Stimulated activated naive CD4-positive, alpha-beta T cell treated with Interleukin-2 at 50 U/mL for 16 hours (primary cell): ENCODE measurements at places on chromosomes 4 and X.

GRCh38 chr4:144223149-144223548 lies 82.6 kb upstream of the GYPA start:
- no peak for DNase-seq

GRCh38 chrX:54824722-54825121 lies 17.2 kb downstream of the MAGED2 start:
- no peak for DNase-seq

- no peak for DNase-seq
Measured at GRCh38 chrX:137567682-137568232, 1.8 kb downstream of the ZIC3 start.

DNA sequence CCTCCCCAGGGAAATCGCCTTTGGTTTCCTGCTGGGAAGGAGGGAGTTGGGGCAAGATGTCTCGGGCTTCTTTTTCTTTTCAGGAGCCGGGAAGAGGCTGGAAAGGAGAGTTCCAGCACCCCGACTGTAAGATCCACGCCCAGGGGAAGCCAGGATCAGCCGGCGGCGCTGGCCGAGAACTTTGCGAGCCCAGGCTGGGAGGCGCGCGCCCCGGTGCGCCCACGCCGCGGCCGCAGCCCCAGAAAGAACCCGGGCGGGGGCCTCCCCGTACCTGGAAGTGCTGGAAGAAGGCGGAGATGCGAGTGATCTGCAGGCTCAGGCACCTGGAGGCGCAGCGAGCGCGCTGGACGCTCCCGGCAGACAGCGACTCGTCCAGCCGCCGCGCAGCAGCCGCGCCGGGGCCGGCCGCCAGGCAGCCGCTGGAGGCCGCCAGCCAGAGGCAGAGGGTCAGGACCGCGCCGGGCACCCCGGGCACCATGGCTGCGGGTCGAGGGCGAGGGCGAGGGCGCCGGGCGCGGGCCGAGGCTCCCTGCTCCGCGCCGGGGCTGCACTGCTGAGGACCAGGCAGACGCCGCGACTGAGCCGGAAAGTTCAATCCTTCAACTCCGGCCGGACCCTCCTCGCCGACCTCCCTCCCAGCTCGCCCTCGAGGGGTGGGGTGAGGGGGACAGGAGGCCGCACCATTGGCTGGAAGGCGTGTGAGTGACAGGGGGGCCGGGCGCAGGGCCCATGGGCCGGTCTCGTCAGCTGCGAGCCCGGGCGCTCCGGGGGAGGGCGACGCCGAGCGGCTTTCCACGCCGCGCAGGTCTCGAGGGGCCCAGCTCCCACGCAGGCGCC lies at the start of gene ANOS1:
Gene ANOS1 (minus strand): TSS at position 579 of the 837 bp plus-strand sequence. CDS start 101 bp downstream, at position 478.
- DNase-seq: no peak

DNA sequence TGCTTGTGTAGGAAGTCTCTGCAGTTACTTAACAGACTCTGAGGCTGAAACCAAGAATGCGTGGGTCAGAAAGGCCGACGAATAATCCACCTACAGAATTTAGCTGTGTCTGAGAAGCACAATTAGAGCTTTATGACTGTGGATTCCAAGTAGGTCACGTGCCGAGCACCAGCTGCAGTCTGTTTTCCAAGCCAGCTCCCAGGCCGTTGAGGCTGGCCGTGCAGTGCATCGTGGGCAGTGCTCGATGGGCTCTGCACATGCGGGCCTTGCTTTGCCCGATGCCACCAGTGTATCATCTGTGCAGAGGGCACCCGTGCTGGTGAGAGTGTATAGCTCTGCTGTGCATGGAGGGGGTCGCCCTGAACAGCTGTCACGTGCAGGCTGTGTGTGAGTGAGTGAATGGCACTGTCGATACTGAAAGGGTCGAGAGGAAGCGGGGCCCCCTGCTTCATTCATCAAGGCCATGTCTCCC lies 67.5 kb upstream of the CLDN34 start:
- peak; percentile 3 for DNase-seq

- no peak for DNase-seq
Measured at GRCh38 chrX:97705936-97706335, 822.2 kb downstream of the RPA4 start.

DNA sequence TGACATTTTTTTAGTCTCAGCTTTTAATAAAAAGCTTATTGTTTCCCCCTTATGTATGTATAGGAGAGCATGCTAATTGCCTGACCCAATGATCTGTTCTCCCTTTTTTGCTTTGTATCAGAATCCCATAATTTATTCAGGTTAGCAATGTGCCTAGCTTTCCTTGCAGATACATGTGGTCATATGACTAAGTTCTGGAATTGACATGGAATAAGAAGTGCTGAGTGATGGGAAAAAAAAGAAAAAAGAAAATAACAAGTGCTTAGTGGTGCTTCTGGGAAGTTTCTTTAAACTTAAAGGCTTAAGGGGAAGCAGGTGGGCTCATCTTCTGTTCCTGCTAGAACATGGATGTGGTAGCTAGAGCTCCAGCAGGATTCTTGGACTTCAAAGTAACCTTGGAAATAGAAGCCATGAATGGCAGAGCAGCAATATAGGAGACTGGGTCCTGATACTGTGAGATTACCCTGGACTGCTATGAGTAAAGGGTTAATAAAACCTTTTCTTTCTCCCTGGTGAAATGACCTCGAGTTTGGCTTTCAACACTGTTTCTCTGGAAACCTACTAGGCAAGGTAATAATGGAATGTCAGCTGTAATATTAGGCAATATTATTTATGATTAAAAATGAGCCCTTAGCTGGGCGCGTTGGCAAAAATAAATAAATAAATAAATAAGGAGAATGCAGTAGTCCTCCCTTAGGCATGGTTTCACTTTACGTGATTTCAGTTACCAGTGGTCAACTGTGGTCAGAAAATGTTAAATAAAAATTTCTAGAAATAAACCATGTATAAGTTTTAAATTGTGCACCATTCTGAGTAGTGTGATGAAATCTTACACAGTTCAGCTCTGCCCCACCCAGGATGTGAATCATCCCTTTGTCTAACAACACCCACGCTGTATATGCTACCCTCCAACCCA lies 16.7 kb upstream of the RBM41 start:
- DNase-seq: peak; percentile 14

DNA sequence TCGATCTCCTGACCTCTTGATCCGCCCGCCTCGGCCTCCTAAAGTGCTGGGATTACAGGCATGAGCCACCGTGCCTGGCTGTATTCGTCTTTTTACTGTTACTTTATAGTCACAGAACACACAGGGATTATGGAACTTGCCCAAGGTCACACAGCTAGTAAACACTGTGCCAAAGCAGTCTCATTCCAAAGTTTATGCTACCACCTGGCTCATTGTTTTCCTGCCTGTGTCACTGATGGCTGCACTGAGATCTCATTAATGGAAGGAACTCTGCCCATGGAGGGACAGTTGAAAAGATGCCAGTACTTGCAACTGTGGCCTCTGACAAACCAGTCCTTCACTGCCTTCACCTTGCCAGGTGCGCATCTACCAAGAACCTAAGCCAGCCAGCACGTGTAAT lies 517.7 kb downstream of the BCOR start:
- no peak for DNase-seq

DNA sequence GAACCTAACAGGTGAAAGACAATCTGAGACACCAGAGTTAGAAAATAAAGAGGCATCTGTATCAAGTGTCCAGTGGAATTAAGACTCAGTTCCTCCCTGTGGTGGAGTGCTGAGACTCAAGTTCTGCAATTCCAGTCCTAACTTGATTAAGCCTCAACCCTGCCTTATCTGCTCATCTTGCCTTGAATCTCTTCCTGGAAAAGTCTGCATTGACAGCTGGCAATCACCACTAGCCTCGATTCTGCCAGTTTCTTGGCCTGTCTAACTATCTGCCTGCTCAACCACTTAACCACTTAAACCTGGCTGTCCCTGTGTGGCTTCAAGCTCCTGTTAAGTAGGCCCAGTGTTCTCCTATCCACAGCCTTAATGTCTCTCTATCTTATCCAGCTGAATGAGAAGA lies 22.4 kb upstream of the NEIL3 start:
- DNase-seq: no peak

- DNase-seq: no peak
Measured at GRCh38 chr4:29220761-29221160, 1499.4 kb upstream of the PCDH7 start.

- DNase-seq: no peak
Measured at GRCh38 chr4:3199653-3200422, 49.1 kb upstream of the MSANTD1 start.

DNA sequence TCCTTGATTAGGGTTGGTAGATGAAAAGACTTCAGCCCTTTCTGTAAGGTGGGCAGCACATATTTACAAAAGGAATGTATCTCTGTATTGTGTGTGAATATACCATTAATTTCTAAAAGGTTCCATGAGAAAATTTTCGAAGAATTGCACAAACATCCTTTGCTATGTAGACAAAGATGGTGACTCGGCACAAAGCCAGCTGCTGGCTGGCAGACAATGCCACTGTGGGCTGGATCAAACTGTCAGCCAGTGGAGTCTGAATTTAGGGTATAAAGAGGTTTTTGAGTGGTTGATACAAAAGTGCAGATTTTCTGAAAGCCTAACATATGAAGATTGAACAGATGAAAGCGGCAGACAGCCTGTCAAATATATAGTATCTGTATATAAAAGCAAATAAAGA lies 5.6 kb upstream of the TXK start:
- DNase-seq: no peak

DNA sequence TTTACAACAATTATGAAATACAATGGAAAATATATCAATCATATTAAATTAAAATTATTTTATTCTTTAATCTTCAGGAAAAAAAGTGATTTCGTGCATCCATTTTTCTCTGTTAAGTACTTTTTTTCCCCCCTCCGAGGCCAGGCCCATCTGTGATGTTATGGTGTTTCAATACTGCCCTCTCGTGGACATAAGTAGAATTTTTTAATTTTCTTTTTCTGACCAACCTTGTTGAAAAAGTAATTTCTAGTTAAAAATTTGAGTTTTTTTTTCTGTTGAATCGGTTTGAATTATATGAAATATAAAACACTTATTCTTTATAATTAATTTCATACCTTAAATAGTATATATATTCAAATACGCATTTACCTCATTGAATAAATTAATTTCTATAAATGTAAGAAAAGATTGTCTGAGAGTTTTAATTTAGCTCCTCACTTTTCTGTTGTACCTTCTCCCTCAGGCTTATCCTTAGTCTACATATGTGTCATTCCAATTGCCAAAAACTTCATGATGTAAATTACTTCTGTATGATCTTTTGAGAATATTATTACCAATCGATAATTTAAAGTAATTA lies 175.8 kb upstream of the TECRL start:
- no peak for DNase-seq

GRCh38 chrX:102338162-102338561 lies 91.2 kb downstream of the NXF2 start:
- no peak for DNase-seq

DNA sequence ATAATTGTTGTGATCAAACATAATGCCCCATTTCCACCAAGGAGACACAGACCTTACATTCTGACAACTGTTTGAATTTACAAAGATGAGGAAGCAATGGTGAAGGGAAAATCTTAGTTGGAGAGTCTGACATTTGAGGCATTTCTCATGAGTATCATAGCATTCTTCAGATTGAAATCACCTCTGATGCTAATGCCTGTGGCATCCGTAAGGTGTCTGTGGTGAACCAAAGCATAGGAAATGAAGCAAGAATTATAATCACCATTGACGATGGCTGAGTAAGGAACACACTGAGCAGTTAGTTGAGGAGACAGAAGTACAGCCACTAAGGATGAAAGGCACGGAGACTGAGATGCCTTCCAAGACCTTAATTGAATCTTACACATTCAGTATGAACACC lies 575.7 kb downstream of the TRIML1 start:
- DNase-seq: no peak

DNA sequence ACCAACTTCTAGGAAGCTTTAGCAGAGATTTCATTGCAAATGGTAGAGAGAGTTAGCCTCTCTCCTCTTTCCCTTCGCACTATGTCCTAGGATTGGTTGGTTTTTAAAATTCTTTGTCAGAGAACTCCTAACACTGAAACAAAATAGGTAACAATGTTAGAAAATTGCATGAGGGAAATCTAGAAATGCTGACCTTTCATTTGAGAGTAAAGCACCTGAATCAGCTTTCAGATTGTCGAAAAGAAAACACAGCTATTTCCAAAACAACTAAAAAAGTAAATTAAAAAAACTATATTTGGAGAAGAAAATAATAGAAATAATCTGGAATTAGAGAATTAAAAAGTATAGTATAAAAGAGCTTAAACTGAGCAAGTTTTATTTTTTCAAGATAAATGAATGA lies 108.1 kb upstream of the GK2 start:
- no peak for DNase-seq

GRCh38 chr4:128371001-128371777 lies 83.6 kb upstream of the PGRMC2 start:
- no peak for DNase-seq

DNA sequence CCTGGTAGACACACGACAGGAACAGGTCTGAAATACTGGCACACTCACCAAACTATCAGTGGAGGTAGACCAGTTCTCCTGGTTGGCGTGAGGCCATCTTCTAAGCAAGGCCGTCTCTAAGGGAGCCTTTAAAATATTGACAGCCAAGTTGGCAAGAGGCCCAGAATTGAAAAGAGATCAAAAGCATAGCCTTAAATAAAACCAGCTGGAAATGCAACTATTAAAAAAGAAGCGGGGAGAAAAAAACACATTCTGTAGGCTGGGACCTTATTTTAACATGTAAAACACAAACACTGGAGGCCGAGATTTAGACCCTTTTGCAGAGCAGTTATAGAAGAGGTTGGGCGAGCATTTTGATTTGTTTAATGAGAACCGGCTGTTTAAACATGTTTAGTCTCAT lies 233.0 kb upstream of the CLNK start:
- no peak for DNase-seq

DNA sequence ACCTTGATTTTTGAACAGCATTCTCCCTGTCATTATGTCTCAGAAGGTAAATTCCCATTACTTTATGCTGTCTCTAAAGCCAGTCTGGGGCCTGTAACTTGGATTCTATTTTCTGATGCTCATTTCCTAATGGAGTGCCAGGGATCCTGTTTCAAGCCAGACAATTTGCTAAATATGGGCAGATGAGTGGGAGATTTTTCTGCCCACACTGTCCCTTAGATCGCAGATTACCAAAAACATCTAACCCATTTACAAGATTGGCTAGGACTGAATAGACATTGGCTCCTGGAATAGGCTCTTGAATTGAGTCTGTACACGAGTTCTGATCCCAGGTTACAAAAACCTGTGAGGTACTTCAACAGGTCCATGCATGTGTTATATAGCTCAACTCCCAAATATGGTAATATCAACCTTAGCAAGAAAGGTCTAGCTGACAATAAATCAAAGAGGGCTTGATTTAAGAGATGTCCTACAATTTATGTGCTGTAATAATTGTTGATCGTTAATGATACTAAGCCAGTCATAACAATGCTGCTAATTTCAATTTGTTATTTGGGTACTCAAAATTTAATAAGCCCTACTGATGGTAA lies 5.7 kb downstream of the GPC3 start:
- DNase-seq: no peak
